SK-MEL-5 (cell line): ENCODE measurements at places on chromosomes 3 and 15.

- no peak for DNase-seq
Measured at GRCh38 chr15:76577879-76578512, 241.4 kb downstream of the ISL2 start.

- DNase-seq, result no peak
Measured at GRCh38 chr15:98860281-98861041, 147.1 kb downstream of the PGPEP1L start.

DNA sequence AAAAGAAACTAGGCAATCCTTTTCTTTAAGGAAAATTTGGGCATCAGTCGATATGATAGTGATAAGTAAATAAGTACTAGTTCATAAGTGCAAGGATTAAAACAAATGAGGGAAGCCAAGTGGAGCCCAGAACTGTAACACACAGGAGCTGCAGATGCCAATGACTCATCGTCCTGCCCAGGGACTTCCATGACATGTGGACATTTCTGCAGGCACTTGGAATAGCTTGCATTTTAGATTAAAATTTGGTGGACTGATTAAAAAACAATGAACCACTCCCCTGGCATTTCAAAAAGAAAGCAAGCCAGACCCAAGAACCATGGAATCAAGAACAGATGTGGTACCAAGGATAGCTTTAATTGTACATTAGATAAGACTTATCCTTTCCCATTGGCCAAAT lies 2.9 kb downstream of the SAMD7 start:
- no peak for DNase-seq

DNA sequence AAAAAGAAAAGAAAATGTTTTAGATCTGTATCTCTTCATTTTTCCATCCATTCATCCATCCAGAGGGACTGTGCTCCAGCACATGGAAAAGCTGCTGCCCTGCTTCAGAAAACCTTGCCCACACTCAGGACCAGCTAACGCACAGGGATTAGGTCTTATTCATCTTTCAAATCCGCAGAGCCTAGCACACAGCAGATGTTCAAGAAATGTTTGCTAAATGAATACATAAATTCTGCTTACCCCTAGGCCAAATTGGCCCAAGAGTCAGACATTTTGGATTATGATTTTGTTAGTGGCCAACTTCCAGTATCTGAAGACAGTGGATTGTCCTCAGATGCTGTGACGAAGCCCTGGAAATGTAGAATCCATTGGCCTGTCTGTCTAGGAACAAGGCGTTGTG lies 71.4 kb downstream of the GHSR start:
- no peak for DNase-seq

GRCh38 chr3:179666030-179666429 lies 13.2 kb downstream of the USP13 start:
- no peak for DNase-seq

- no peak for DNase-seq
Measured at GRCh38 chr3:125148016-125148812, 64.3 kb downstream of the SLC12A8 start.

DNA sequence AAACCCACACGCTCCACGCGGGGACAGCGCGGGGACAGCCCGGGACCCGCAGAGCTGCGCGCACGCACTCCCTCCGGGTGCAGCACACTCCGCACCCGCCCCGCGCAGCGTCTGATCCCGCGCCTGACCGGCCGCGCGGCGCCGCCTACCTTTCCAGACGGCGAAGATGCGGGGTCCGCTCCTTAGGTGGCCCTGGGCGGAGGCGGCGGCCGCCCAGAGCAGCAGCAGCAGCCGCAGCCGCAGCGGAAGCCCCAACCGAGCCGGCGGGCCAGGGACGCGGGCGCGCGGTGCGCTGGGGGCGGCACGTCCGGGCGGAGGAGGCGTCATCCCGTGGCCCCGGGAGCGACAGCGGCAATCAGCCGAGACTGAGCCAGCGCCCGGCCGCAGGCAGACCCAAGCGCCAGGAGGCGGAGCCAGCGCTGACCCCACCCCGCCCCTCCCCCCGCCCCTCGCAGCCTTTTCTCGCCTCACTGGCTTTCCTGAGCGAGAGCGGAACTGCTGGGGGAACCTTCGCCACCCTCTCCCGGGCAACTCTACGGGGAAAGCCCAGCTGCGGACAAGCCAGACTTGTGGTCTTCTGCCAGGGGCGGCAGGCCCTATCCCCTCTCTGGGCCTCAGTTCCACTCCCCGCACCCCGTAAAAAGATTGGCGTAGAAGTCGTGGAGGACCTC lies at the start of gene SEMA7A:
SEMA7A (minus strand) TSS at position 367 of the 671 bp plus-strand sequence; CDS start at position 327, 40 bp downstream.
- peak; percentile 76 for DNase-seq

GRCh38 chr15:71180986-71181853 lies 65.9 kb downstream of the THSD4 start:
- no peak for DNase-seq

DNA sequence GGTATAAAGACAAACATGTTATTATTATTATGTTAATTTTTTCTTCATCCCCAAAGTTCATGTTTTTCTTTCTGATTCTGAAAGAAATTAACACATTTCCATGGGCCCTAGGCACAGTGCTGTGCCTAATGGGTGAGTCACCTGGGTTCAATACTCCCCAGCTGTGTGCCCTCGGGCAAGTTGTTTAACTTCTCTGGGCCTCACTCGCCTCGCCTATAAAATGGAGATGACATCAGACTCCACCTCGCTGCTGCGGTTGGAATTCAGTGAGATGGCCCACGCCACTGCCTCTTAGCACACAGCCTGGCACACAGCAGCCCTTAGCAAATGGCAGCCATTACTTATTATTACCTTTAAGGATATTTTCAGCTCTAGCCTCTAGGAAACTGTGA lies 22.6 kb downstream of the DNASE1L3 start:
- no peak for DNase-seq

GRCh38 chr3:62329971-62330370 lies 43.4 kb downstream of the FEZF2 start:
- no peak for DNase-seq

GRCh38 chr15:25790000-25790660 lies 73.0 kb downstream of the ATP10A start:
- DNase-seq, result no peak

- DNase-seq, result no peak
Measured at GRCh38 chr3:100954990-100955389, 38.2 kb downstream of the ABI3BP start.

- no peak for DNase-seq
Measured at GRCh38 chr15:68440136-68440535, 8.2 kb upstream of the ITGA11 start.

DNA sequence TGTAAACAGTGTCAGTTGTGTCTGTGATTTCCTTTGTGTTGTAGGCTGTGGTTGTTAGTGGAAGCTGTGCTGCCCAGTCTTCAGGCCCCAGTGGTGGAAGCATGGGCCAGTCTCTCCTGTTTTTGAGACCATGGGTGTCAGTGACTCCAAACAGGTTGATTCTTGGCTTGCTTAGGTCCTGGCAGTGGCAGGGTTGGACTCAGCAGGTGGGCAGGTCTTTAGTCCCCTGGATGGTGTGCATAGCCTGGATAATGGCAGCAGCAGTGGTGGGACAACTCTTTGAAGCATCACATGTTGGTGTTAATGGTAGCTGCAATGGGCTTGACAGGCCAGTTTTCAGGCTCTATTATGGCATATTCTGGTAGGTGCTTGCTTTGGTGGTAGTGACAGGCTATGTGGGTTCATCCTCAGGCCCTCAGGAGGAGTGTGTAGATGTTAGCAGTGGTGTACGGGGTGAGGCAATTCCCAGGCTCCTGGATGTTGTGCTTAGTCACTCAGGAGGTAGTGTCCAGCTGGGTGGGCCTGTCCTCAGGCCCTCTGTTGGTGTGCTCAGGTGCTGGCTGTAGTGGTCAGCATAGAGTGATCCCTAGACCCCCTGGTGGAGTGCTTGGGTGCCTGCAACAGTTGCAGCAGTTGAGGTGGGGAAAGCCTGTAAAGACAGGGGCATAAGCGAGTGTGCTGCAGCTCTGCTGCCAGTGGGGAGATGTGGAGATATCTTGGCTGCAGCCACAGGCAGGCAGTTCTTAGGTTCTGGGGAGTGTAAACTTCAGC lies 596.7 kb downstream of the PDCD6IP start:
- no peak for DNase-seq

- DNase-seq, result no peak
Measured at GRCh38 chr3:72437661-72438406, 410.4 kb downstream of the SHQ1 start.

GRCh38 chr3:89002191-89002590 lies 105.2 kb upstream of the EPHA3 start:
- DNase-seq, result no peak

GRCh38 chr3:138946663-138947494 lies at the start of the genes FOXL2 and FOXL2NB:
Gene FOXL2, minus strand, starts transcription at chr3:138947137. Its CDS starts 415 bp downstream, at chr3:138946722.
Gene FOXL2NB, plus strand, starts transcription at chr3:138947217. Its CDS starts 148 bp downstream, at chr3:138947365.
- DNase-seq, result no peak

GRCh38 chr3:127536830-127537812 lies 53.4 kb downstream of the TPRA1 start:
- DNase-seq, result no peak

DNA sequence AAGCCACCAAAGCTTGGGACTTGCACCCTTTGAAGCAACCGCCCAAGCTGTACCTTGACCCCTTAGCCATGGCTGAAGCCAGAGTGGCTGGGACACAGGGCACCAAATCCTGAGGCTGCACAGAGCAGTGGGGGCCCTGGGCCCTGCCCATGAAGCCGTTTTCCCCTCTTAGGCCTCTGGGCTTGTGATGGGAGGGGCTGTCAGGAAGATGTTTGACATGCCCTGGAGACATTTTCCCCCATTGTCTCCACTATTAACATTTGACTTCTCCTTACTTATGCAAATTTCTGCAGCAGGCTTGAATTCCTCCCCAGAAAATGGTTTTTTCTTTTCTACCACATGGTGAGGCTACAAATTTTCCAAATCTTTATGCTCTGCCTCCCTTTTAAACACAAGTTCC lies 522.2 kb downstream of the EDEM1 start:
- DNase-seq, result no peak

- DNase-seq, result peak; percentile 18
Measured at GRCh38 chr3:169122416-169122815, 541.1 kb downstream of the MECOM start.

- DNase-seq, result no peak
Measured at GRCh38 chr3:182568261-182568660, 225.0 kb upstream of the ATP11B start.

GRCh38 chr3:77190374-77190773 lies 150.5 kb downstream of the ROBO2 start:
- peak; percentile 41 for DNase-seq

DNA sequence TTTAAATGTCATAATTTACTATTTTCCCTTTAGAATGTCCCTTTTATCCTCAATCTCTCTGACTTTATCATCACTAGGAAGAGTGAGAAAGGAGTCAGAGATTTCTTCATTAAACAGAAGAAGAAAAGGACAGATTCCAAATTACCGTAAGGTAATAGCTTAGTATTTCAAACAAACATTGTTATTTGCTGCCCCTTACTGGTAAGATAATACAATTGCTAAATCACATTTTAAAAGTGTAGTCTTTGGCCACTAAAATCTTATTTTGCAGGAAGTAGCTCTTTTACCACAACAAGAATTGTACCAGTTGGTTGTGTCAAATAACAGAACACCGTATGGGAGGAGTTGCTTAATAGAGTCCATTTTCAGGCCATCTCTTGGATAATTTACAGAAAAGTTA lies 53.7 kb downstream of the CGGBP1 start:
- DNase-seq, result peak; percentile 44

GRCh38 chr3:191329654-191330529 lies at the start of gene UTS2B:
Gene UTS2B, minus strand, starts transcription at chr3:191330526. Its CDS starts 48,337 bp downstream, at chr3:191282189.
- DNase-seq, result peak; percentile 35

DNA sequence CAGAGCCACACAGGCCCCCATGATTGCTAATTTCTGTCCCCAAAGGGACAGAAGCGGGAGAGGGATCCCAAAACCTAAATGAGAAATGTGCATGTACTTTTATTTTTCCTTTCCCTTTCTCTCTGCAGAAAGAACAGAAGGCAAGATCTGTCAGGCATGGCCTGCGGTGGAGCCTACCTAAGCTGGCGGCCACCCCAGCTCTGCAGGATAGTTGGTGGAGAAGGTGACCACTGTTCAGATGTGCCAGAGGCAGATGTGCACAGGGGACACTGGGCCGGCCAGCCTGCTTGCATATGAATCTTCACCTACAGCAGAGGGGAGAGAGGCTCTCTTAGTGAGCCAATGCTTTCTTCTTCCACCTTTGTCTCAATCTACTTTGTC lies 2.1 kb upstream of the AMOTL2 start:
- DNase-seq, result no peak

GRCh38 chr15:51580982-51581381 lies 41.6 kb downstream of the DMXL2 start:
- no peak for DNase-seq

DNA sequence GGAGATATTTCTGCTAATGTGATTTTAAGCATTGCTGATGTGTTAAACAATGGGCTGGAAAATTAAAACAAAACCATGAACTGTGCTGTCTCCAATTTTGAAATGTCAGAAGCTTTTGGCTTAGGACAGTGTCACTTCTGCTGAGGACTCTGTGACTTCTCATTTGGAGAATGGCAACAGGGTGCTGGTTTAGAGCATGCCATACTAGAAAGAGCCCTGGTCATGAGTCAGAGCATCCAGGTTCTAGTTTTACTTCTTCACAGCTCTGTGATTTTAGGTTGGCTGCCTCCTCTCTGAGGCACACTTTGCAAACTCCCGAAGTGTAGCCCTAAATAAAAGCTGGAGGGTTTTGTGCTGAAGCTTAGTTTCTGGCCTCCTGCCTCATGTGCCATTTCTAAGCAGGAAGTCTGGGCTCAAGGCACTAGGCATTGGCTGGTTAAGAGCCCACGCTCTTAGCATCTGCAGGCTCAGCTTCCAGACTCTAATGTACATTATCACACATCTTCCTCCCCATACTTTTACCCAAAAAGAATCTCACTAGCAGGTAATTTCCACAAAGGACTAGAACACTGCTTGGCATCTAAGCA lies 193.8 kb downstream of the CNTN3 start:
- no peak for DNase-seq

DNA sequence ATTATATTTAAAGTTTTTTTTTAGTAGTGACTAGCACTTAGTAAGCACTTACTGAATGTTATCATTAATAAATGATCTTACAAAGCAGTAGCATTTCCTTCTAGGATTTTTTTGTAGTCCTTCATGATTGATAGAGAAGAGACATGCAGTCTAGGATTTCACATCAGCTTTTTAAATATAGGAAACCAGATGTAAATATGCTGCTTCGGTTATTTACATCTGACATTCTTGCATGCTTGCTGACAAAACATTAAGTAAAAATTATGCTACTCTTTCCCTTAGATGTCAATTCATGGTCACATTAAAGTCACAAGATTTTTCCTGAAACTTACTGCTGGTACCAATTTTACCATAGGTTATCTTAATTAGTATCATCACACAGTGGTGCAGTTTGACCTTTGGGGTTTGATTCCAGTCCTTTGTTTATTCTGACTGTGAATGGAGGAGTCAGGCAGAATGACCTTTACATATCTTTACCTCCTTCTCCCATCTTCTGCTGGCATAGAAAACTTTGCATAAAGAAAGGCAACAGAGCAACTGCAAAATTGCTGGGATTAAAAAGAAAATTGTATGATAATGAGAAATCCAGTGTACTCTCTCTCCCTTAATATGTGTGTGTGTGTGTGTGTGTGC lies 286.5 kb downstream of the LPP start:
- DNase-seq, result peak; percentile 50

GRCh38 chr15:51652084-51652668 lies 29.1 kb upstream of the SCG3 start:
- DNase-seq, result no peak

DNA sequence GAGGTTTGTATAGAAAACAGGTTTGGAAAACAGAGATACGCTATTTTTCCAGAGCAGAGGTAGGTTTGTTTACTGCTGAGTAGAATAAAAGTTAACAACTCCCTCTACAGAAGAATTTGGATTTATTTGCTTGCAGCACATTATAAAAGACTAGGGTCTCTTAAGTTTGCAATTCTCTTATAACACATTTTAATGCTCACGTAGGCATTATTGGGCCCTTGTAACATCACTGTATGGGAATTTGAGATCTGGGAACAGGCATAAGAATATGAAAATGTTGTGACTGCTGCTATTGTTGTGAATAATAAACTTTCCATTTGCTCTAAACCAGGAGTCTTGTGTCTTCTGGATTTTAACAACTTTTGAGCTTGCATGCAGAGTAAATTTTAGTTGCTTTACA lies 128.3 kb upstream of the CADM2 start:
- DNase-seq, result no peak
